ENCODE measurements at places on chromosomes 2 and 18.

DNA sequence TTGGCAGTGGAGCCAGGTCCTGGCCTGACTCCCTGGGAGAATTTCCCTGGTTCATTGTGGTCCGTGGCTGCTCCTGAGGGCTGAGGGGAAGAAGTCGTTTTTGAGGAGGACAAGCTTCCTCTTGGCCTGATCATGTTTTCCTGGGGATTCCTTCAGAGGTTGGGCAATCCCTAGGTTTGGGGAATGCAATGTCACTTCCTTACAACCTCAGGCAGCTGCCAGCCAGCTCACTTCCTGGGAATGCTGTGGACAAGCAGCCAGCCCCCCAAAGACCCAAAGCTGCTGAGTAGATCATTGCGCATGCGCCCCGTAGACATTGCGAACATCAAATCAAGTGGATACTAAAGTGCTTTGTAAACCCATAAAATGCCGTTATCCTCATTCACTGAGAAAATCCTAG, 7.7 kb upstream of the DNMT3A start:
- DNase-seq: no peak

DNA sequence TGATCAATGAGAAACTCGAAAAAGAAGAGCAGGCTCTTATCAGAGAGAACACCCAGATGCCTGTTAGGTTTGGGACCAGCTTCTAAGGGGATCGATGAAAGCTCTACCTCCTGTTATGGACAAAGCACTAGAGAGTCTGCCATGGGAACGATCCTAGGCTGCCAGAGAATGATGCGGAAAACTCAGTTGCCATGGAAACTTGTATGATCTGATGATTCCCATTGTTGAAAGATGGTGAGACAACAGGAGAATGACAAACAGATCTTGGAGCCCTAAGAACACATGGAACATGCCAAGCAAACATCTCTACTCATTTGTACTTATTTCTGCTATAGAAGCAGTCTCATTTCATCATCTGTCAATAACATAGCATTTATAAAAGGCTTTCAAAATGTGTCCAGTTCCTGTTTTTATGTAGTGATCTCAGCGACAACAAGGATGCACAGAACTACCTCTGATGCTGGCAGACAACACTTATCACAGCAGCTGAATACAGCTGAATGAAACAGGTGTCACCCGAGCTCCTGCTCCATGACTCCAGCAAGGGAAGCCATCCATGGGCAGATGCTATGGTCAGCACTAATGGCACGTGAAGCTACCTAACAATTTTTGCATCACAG, 59.6 kb downstream of the NCKAP5 start:
- DNase-seq: no peak

DNA sequence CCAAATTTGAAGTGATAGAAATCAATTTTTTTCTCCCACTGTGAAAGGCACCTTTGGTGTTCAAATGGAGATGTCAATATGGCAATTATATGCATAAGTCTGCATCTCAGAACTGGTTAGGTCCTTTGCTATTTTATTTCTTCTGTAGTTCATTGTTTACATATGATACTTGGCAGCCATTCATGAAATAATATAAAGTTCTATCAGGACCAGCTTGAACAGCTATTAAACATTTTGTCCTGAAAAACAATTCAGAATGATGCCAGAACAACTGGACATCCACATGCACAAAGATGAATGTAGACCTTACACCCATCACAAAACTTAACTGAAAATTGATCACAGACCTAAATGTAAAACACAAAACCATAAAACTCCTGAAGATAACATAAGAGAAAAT, 41.8 kb upstream of the ARHGAP28 start:
- DNase-seq: no peak

- DNase-seq: no peak
Measured at GRCh38 chr2:186714611-186715010, 20.8 kb downstream of the FAM171B start.

All from hematopoietic multipotent progenitor cell treated with erythropoietin and hydrocortisone succinate and interleukin-3 and kit ligand, for 6 days (in vitro differentiated cells).